Cardiac muscle cell (in vitro differentiated cells and primary cell): ENCODE measurements at places on chromosomes 16 and 17.

DNA sequence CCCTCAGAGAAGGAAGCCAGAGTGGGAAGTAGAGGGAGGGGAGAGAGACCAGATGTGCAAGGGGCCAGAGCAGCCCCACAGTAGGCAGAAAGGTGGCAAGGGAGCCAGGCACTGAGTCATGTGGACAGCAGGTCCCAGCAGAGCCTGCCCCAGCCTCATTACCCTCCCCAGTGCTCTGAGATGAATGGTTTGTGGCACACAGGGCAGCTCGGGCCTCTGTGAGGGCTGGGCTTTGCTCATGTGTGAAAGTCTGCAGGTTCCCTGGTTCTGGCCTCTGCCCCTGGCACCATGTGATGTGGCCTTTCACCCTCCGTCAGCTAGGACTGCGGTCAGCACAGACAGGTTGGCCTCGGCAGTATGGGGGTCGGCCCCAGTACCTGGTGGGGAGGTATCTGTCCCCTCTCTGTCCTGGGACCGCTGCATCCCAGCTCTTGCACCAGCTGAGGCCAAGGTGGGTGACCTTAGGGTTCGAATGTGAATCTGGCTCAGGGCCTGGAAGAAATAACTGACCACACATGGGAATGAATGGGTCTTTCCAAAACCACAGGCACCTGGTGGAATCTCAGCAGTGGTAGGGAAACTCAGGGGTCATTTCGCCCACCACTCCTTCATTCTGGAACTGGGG is 8.9 kb downstream of the LRRC75A start:
- no peak for DNase-seq

DNA sequence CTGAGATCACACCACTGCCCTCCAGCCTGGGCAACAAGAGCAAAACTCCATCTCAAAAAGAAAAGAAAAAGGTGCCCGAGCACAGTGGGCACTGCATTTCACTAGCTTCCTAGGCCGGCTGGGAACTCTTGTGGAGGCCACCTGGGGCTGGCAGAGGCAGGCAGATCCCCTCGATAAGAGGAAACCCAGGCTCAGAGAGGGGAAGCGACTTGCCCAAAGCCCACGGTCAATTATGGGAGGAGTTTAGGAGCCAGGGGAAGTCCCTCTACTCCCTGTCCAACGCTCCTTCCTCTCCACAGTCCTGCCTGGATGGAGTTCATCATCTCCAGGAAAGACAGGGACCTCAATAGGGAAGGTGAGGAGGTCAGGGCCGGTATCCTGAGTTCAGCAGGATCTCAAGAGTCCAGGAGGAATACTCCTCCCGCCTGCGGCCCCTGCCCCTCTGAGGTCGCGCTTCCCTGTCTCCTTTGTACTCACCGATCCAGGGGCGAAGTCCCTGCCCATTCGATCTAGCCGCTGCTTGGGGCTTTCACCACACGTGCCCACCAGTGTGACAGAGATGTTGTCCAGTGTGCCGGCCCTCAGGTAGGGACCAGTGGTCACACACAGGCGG is 841 bp downstream of the ALOXE3 start:
- no peak for DNase-seq

GRCh38 chr16:57534337-57534880 is 2.0 kb downstream of the CCDC102A start:
- DNase-seq: no peak

- no peak for DNase-seq
Measured at GRCh38 chr16:12547608-12547922, 256.1 kb downstream of the CPPED1 start.

GRCh38 chr17:76909971-76910760 is 42.0 kb downstream of the MGAT5B start:
- DNase-seq: peak; percentile 92
